ENCODE measurements at places on chromosomes 7 and 10.

DNA sequence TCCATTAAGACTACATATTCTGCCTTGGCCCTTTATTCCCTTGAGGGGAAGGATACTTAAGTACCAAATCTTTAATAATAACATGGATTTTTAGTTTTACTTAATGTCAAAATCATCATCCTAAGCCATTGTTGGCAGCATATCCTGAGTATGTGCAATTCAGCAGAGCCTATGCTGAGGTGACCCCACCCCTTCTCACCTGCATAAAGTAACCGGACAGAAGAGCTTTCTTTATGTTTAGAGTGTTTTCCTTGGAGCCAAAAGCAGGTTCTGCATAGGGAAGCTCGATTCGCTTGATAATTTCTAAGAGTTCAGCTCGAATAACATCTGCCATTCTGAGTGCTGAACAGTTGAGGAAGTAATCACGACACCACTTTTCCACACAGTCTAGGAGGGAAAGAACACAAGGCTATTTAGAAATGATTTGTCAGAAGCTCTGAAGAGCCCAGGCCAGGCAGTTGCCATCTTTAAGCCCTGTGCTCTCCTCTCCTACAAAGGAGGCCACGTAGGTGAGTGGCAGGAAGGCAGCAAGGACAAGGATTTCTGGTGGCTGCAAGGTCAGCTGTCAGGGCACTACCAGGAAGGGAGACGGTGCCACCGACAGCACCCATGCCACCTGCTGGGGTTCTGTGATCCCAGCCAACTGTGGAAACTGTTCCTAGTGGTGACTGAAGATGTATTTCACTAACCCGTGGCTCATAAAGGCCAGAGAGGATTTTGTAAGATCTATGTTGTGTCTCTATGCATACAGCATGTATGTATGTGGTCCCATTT is 15.6 kb downstream of the BCCIP start:
- no peaks in the 10 kb centered on the region for H3K4me1 ChIP-seq
- H3K36me3 ChIP-seq = peaks cover 14% of the 10 kb centered on the region
- H3K27me3 ChIP-seq = no peaks in the 10 kb centered on the region
- DNase-seq = no peak

- no peaks in the 10 kb centered on the region for H3K36me3 ChIP-seq
- no peak overlapping the region for H3K27ac ChIP-seq
Measured at GRCh38 chr10:22849077-22849805, 78.6 kb upstream of the ARMC3 start.

DNA sequence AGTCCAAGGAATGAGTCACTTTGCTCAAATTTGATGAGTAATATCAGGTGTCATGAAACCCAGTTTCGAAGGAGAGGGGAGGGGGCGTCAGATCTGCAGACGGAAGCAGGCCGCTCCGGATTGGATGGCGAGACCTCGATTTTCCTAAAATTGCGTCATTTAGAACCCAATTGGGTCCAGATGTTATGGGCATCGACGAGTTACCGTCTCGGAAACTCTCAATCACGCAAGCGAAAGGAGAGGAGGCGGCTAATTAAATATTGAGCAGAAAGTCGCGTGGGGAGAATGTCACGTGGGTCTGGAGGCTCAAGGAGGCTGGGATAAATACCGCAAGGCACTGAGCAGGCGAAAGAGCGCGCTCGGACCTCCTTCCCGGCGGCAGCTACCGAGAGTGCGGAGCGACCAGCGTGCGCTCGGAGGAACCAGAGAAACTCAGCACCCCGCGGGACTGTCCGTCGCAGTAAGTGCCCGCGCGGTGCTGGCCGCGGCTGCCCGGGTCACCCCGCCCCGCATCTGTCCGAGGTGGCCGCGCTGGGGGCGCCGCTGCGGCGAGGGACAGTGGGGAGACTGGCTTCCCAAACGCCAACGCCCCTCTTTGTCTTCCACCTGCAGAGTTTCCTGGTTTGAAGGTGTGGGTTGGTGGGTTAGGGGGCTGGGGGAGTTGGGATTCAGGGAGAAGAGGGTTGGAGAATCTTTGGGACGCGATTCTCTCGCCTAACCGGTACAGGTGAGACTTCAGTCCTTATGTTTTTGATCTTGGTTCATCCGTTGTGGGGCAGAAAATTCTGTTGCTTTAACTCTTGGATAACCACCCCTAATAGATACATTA is at the start of gene TAC1:
Gene TAC1, plus strand, starts transcription at position 351 of the 829 bp plus-strand sequence. CDS start 527 bp downstream, outside the sequence.
- peaks cover 11% of the 10 kb centered on the region for H3K4me1 ChIP-seq
- peaks cover 46% of the 10 kb centered on the region for H3K27me3 ChIP-seq
- peak; percentile 76 for DNase-seq
- no peaks in the 10 kb centered on the region for H3K36me3 ChIP-seq
- H3K27ac ChIP-seq = no peak within 1 kb of the TSS

DNA sequence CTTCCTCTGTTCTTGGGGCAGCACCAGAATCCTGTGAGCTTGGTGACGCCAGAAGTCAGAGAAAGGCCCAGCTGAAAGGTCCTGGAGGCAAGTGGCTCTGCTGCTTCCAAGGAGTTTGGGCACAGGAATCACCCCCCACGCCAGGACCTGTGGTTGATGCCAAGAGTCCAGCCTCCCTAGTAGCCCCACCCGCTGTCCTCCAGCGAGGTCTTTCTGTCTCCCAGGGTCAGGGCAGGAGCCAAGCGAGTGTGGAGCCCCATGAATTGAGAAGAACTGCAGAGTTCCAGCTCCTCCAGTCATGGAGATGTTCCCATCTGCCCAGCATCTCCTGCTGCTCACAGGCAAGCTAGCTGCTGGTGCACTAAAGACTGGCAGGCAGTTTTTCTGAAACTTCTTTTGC is 631.7 kb upstream of the MGMT start:
- H3K27me3 ChIP-seq = no peaks in the 10 kb centered on the region
- no peaks in the 10 kb centered on the region for H3K4me1 ChIP-seq
- no peaks in the 10 kb centered on the region for H3K36me3 ChIP-seq
- H3K4me3 ChIP-seq = no peak overlapping the region
- no peak overlapping the region for H3K27ac ChIP-seq
- DNase-seq = no peak

- DNase-seq = peak; percentile 94
- no peaks in the 10 kb centered on the region for H3K36me3 ChIP-seq
- no peaks in the 10 kb centered on the region for H3K27me3 ChIP-seq
- no peak overlapping the region for H3K27ac ChIP-seq
- no peak overlapping the region for H3K4me3 ChIP-seq
Measured at GRCh38 chr10:78657163-78657861, 411.5 kb upstream of the ZMIZ1 start.

DNA sequence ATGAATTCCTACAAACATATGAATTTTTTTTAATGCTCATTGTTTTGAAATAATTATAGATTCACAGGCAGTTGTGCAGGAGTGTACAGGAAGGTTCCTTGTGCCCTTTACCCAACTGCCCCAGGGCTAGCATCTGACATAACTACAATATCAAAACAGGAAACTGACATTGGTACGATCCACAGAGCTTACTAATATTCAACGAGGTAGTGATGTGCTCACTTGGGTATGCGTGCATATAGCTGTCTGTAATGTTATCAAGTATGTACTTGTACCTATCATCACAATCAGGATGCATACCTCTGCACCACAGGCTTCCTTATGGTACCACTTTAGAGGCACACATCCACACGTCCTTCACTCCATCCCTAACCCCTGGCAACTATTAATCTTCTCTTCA is 68.3 kb downstream of the BMS1 start:
- H3K4me1 ChIP-seq = no peaks in the 10 kb centered on the region
- no peaks in the 10 kb centered on the region for H3K27me3 ChIP-seq
- no peak overlapping the region for H3K4me3 ChIP-seq
- H3K36me3 ChIP-seq = no peaks in the 10 kb centered on the region

- H3K27ac ChIP-seq = no peak overlapping the region
- H3K27me3 ChIP-seq = no peaks in the 10 kb centered on the region
- H3K36me3 ChIP-seq = no peaks in the 10 kb centered on the region
- no peak for DNase-seq
- no peaks in the 10 kb centered on the region for H3K4me1 ChIP-seq
Measured at GRCh38 chr10:34029455-34029854, 695.0 kb upstream of the NRP1 start.

DNA sequence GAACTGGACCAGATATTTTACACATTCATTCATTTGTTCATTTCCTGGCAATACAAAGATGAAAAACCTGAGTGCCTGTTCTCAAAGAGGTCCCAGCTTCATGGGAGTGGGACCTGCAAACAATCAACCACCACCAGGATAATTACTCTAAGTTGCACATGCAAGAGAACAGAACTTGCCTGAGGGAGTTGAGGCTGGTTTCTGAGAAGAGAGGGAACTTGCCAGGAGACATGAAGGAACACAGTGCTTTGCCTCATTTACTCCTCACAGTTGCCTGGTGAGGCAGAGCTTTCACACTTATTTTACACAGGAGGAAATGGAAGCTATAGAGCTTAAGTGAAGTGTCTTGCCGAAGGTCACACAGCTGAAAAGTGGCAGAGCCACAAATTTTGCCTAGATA is 170.1 kb downstream of the SORCS3 start:
- no peaks in the 10 kb centered on the region for H3K36me3 ChIP-seq
- H3K27me3 ChIP-seq = no peaks in the 10 kb centered on the region
- no peak overlapping the region for H3K4me3 ChIP-seq
- H3K4me1 ChIP-seq = no peaks in the 10 kb centered on the region
- no peak overlapping the region for H3K27ac ChIP-seq

GRCh38 chr10:31456468-31456867 is 137.5 kb downstream of the ZEB1 start:
- H3K4me3 ChIP-seq = no peak overlapping the region
- H3K27ac ChIP-seq = no peak overlapping the region
- no peaks in the 10 kb centered on the region for H3K36me3 ChIP-seq
- DNase-seq = no peak
- no peaks in the 10 kb centered on the region for H3K4me1 ChIP-seq
